Neural crest cell (in vitro differentiated cells): ENCODE measurements at places on chromosomes 4 and X. TPM values are rescaled to one million over a fixed set of nuclear protein-coding genes. Genes with fewer than 3 reads are reported as not detected.

The GSX2 gene
- total RNA-seq, result not detected in 2 replicates

DNA sequence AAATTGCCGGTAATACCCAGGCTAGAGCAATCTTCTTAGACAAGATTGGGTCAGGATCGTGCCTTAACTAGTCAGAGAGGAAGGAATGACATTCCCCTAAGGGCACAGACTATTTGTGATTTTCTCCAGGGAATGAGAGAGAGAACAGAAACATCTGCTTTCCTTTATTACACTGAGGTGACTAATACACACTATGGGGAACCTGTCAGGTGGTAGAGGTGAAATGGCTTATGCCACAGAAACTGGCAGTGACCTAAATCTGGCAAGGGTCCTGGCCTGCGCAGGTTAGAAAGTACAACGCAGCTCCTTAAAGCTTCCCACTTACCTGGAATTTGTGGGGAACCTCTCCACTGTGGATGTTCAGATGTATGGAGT lies 16.6 kb upstream of the HPGD start:
- DNase-seq, result no peak
- H3K27ac ChIP-seq, result no peak overlapping the region
- no peak overlapping the region for H3K4me3 ChIP-seq
- peaks cover 6% of the 10 kb centered on the region for H3K27me3 ChIP-seq

DNA sequence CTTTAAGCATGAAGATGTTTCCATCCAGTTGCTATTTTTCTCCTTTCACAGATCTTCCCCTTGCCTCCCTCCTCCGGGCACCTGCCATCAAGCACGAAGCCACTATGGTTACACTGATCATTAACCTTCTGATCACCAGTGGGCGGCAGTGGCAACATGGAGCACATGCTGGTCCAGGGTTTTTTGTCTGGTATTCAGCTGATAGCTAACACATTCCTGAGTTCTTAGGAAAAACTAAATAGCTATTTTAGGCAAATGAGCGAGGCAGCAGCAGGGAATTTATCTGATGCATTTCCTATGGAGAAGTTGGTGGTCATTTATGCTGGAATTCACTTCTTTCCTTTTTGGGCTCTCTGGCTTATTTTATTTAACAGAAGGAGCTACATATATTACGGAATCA lies 22.9 kb downstream of the SHISA3 start:
- H3K27me3 ChIP-seq, result no peaks in the 10 kb centered on the region
- H3K27ac ChIP-seq, result no peak overlapping the region
- H3K4me3 ChIP-seq, result no peak overlapping the region
- peaks cover 12% of the 10 kb centered on the region for H3K4me1 ChIP-seq

- no peak overlapping the region for H3K4me3 ChIP-seq
- H3K27me3 ChIP-seq, result no peaks in the 10 kb centered on the region
- no peaks in the 10 kb centered on the region for H3K36me3 ChIP-seq
- H3K4me1 ChIP-seq, result no peaks in the 10 kb centered on the region
Observed at GRCh38 chr4:164501074-164501473, 252.9 kb upstream of the SMIM31 start.

DNA sequence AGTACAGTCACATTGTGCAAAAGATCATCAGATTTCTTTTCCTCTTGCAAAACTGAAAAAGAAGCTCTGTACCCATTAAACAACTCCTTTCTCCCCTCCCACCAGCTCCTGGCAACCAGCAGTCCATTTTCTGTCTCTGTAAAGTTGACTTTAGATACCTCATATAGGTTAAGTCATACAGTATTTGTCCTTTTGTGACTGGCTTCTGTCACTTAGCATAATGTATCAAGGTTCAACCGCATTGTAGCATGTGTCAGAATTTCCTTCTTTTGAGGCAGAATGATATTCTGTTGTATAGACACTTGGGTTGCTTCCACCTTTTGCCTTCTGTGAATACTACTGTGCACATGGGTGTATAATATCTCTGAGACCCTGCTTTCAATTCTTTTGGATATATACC lies 121.8 kb downstream of the SH3KBP1 start:
- no peak for DNase-seq
- no peaks in the 10 kb centered on the region for H3K36me3 ChIP-seq
- H3K27ac ChIP-seq, result no peak overlapping the region
- H3K4me1 ChIP-seq, result peaks cover 10% of the 10 kb centered on the region

The POF1B gene
- total RNA-seq, result not detected in 2 replicates

DNA sequence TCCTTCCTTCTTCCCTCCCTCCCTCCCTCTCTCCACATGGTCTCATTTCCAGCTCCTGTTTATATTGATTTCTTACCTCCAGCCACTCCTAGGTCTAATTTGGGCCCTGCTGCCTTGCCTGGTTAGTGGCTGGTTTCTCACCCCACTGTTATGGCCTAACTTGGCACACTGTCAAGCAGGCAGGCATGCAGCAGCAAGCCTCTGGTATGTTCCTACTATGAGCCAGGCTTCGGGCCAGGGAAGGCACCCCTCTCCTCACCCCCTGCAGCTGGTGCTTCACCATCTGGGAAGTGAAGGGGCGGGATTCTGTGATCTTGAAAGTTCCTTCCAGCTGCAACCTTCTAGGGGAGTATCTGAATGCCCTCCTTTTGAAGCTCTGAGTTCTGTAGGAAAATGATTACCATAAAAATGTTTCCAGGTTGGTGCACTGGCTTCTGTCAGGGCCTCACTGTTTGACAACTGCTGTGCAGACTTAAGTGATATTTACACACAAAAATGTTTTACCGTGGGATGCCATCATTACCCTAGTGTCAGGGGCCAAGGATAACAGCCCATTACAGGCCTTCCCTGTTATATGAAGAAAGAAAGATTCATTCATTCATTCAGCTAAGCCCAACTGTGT lies 10.1 kb upstream of the VMA21 start:
- no peaks in the 10 kb centered on the region for H3K36me3 ChIP-seq
- no peaks in the 10 kb centered on the region for H3K27me3 ChIP-seq

The ITGB1BP2 gene
- 7.1 and 10.2 TPM in 2 replicates for total RNA-seq

DNA sequence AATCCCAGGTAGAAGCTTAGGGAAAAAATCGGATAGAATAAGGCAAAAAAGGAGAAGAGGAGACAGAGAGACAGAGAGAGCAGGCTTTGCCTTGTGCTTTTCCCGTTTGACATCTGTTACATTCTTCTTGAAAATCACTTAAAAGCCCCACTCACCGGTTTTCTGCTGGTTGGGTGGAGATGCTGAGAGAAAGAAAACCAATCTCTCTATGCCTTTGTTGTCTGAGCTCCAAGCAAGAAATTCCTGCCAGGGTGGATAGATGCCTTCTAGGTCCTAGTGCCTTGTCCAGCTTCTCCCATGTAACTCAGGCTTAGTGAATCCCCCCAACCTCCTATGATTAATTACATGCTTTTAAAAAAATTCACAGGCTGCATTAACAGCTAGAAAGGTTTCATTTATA lies at the start of gene DCX:
Gene DCX, minus strand, starts transcription at position 210 of the 400 bp plus-strand sequence. CDS start 1,794 bp downstream, outside the sequence.
- H3K4me3 ChIP-seq, result peak within 1 kb of the TSS; percentile 91
- no peak for DNase-seq
- no peaks in the 10 kb centered on the region for H3K27me3 ChIP-seq
- no peaks in the 10 kb centered on the region for H3K36me3 ChIP-seq
- H3K27ac ChIP-seq, result peak within 1 kb of the TSS; percentile 97

GRCh38 chrX:55648434-55648833 lies 25.2 kb downstream of the FOXR2 start:
- no peaks in the 10 kb centered on the region for H3K4me1 ChIP-seq
- DNase-seq, result no peak
- H3K27me3 ChIP-seq, result peaks cover 4% of the 10 kb centered on the region
- H3K27ac ChIP-seq, result no peak overlapping the region
- H3K4me3 ChIP-seq, result no peak overlapping the region

GRCh38 chrX:154495472-154495922 lies 5.1 kb upstream of the SLC10A3 start:
- no peak overlapping the region for H3K27ac ChIP-seq
- no peak for DNase-seq
- peaks cover 5% of the 10 kb centered on the region for H3K4me1 ChIP-seq
- no peak overlapping the region for H3K4me3 ChIP-seq
- H3K27me3 ChIP-seq, result no peaks in the 10 kb centered on the region

The GRID2 gene
- total RNA-seq, result 1.3 TPM in 2 replicates
